ENCODE measurements at places on chromosomes 7 and 10. TPM values are rescaled to one million over a fixed set of nuclear protein-coding genes. Genes with fewer than 3 reads are reported as not detected.

- peaks cover 6% of the 10 kb centered on the region for H3K36me3 ChIP-seq
- no peak overlapping the region for H3K4me3 ChIP-seq
- no peak overlapping the region for H3K27ac ChIP-seq
- no peak for DNase-seq
- H3K4me1 ChIP-seq: peaks cover 14% of the 10 kb centered on the region
- H3K27me3 ChIP-seq: no peaks in the 10 kb centered on the region
Observed at GRCh38 chr7:16343612-16344011, 77.7 kb downstream of the CRPPA start.

DNA sequence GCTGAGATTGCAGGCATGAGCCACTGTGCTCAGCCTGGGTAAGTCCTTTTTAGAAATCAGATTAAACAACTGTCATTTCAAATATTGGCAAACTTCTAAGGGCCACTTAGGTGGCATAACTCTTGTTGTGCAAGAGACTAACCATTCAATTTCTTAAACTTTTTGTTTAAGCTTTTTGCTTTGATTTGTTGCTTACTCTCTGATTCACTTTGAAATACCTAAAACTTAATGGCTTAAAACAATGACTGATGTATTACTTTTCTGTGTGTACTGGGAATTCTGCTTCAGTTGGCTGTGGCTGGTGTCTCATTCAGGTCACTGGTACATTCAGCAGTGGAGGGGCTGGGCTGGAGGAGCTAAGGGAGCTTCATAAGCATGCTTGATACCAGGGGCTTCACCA is 28.9 kb downstream of the ZNF25 start:
- no peak for DNase-seq
- no peak overlapping the region for H3K4me3 ChIP-seq
- H3K27me3 ChIP-seq: no peaks in the 10 kb centered on the region
- no peak overlapping the region for H3K27ac ChIP-seq

- no peak overlapping the region for H3K27ac ChIP-seq
- no peaks in the 10 kb centered on the region for H3K27me3 ChIP-seq
- H3K4me3 ChIP-seq: no peak overlapping the region
- no peak for DNase-seq
Observed at GRCh38 chr10:44733501-44734488, 177.3 kb upstream of the TMEM72 start.

- no peak for DNase-seq
- H3K4me1 ChIP-seq: no peaks in the 10 kb centered on the region
- H3K27ac ChIP-seq: no peak overlapping the region
- H3K36me3 ChIP-seq: no peaks in the 10 kb centered on the region
Observed at GRCh38 chr10:86099542-86100334, 266.9 kb downstream of the GRID1 start.

DNA sequence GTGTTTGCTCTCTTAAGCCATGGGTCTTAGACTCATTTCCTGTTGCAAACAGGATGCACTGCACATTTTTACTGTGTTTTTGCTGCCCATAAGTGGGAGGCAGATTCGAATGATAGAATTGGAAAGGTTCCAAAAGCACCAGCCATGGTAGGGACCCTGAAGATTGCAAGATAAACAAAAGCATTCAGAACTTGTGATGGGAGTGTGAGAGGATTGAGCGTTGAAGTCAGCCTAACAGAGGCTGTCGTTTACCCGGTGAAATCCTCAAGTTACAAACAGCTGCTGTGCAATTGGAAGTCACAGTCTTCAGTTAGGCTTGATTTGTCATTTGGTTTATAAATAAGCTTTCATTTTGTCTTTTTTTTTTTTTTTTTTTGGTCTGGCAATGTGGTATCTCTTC is 192.7 kb upstream of the MKI67 start:
- peaks cover 52% of the 10 kb centered on the region for H3K27me3 ChIP-seq
- no peak for DNase-seq
- no peak overlapping the region for H3K4me3 ChIP-seq
- H3K4me1 ChIP-seq: no peaks in the 10 kb centered on the region

DNA sequence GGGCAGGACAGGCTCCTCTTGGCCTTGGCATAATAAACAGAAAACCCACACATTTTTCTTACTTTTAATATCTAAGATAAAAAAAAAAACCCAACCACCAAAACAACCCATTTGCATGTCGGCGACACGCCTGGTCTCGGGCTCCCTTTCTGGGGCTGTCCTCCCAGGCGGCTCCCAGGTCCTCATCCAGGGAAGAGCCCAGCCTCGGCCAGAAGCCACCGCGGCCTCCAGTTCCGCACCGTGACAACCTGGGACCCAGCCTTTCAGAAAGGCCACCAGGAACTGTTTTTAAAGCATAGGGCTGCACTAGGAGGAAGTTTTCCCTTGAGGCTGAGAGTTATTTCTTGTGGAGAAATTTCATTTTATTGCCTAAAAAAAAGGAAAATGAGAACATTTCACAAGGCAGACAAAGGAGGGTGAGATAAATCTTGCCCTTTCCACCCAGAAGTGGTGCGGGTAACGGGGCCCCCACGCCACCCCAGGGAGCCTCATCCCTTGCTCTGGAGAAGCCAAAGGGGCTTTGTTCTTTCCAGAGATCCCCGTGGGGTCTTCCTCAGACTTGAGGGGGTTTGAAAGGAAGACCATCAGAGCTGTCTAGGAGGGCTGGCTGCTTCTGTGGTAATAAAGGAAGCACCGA is 39.2 kb upstream of the MKRN1 start:
- H3K27me3 ChIP-seq: no peaks in the 10 kb centered on the region
- H3K36me3 ChIP-seq: peaks cover 5% of the 10 kb centered on the region
- no peak overlapping the region for H3K27ac ChIP-seq
- H3K4me1 ChIP-seq: peaks cover 6% of the 10 kb centered on the region

GRCh38 chr10:66784770-66785169 is 141.1 kb upstream of the LRRTM3 start:
- no peaks in the 10 kb centered on the region for H3K36me3 ChIP-seq
- H3K27ac ChIP-seq: no peak overlapping the region
- DNase-seq: no peak
- H3K4me3 ChIP-seq: no peak overlapping the region
- H3K27me3 ChIP-seq: no peaks in the 10 kb centered on the region

FBXO24 gene
- total RNA-seq: 0.37 TPM

GRCh38 chr7:37007268-37007667 is 283.0 kb upstream of the AOAH start:
- no peak overlapping the region for H3K27ac ChIP-seq
- no peaks in the 10 kb centered on the region for H3K36me3 ChIP-seq
- no peak overlapping the region for H3K4me3 ChIP-seq
- no peaks in the 10 kb centered on the region for H3K4me1 ChIP-seq
- H3K27me3 ChIP-seq: peaks cover 8% of the 10 kb centered on the region

- H3K36me3 ChIP-seq: no peaks in the 10 kb centered on the region
- peaks cover 23% of the 10 kb centered on the region for H3K4me1 ChIP-seq
- DNase-seq: no peak
- H3K27ac ChIP-seq: no peak overlapping the region
- peak overlapping the region; percentile 94 for H3K4me3 ChIP-seq
Observed at GRCh38 chr7:97116308-97116707, 1.2 kb upstream of the SDHAF3 start.

KIF20B gene
- 33.7 TPM for total RNA-seq

DNA sequence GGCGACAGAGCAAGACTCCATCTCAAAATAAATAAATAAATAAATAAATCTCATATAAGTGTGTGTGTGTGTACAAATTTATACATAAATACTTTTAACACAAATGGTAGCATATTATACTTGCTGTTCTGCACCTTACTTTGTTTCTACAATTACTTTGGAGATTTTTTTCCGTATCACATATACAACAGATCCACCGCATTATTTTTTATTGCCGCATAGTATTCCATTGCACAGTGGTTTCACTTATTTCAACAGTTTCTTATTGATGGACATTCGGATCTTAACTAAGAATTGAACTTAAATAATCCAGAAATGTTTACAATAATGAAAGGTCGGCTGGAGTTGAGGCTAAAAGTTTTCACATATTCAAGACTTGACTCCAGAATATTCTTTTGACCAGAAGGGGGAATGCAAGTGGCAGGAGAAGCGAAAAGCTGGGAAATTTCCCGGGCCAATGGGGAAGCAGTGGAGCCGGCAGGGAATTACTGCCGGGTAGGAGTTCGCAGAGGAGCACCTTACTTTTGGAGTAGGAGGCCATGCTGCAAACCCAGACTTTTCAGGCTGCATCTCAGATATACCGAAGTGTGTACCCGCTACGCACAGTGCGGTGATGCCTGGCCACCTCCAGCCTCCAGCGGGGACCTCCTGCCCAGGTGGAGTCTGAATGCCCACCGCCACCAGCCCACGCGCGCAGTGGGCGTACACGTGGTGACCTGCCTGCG is 415 bp upstream of the CNNM1 start:
- no peak overlapping the region for H3K27ac ChIP-seq
- no peak for DNase-seq
- H3K27me3 ChIP-seq: peaks cover 28% of the 10 kb centered on the region
- H3K4me3 ChIP-seq: no peak overlapping the region
- H3K36me3 ChIP-seq: no peaks in the 10 kb centered on the region

DNA sequence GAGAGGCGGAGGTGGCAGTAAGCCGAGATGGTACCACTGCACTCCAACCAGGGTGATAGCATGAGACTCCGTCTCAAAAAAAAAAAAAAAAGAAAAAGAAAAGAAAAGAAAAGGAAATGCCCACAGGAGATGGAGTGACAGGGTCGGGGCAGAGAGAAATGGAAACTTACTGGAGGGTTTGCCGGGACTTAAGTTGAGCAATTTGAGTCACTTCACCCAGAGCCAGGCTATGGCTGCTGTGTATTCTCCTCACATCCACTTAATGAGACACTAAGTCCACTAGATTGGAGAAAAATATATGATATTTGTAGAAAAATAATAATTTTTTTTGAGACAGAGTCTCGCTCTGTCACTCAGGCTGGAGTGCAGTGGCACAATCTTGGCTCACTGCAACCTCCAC is 4.6 kb upstream of the PFKFB3 start:
- H3K27ac ChIP-seq: no peak overlapping the region
- H3K27me3 ChIP-seq: no peaks in the 10 kb centered on the region
- no peak for DNase-seq
- no peaks in the 10 kb centered on the region for H3K36me3 ChIP-seq
- no peak overlapping the region for H3K4me3 ChIP-seq

GRCh38 chr10:43930777-43931176 is 282.1 kb upstream of the ZNF32 start:
- no peaks in the 10 kb centered on the region for H3K36me3 ChIP-seq
- H3K4me3 ChIP-seq: no peak overlapping the region
- H3K27ac ChIP-seq: no peak overlapping the region
- peaks cover 24% of the 10 kb centered on the region for H3K27me3 ChIP-seq
- H3K4me1 ChIP-seq: no peaks in the 10 kb centered on the region

- H3K4me3 ChIP-seq: no peak overlapping the region
Observed at GRCh38 chr10:114038819-114039218, 4.8 kb upstream of the ADRB1 start.

DNA sequence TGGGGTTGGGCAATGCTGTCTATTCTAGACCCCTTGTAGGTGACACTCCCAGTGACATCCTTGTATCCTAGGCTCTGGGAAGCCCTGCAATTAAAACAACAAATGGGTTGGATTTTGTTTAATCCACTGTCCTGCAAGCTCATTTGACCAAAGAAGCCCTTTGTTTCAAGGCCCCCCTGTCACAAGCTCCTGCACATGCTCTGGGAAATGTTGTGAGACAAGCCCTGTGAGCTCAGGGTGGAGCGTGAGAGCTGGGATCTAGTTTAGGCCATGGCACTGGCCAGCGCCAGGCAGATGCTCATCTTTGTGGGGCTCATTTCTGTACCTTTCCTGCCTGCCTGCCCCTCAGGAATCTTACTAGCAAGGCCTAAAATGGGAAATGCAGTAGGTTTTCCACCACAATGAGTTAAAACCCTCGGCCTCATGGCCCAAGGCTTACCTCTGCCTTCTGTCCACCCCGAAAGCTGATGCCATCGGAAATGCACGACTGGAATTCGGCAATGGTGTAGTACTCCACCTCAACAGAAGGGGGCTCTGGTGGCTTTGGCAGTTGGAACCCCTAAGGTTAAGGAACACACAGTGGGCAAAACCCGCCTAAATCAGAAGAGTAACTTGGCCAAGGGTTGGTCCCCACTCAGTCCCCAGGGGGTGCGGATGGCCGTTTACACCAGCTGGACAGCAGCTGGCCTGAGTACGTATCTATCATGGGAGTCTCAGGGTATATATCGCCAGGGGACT is 112.0 kb downstream of the NEURL1 start:
- no peak overlapping the region for H3K27ac ChIP-seq
- no peaks in the 10 kb centered on the region for H3K27me3 ChIP-seq
- peaks cover 16% of the 10 kb centered on the region for H3K36me3 ChIP-seq
- no peaks in the 10 kb centered on the region for H3K4me1 ChIP-seq
- peak; percentile 52 for DNase-seq

TRPV5 gene
- not detected for total RNA-seq
